ENCODE measurements at places on chromosomes 12 and 14.

GRCh38 chr12:38137716-38138115 lies 178.9 kb upstream of the ALG10B start:
- no peak for DNase-seq

- DNase-seq: no peak
Observed at GRCh38 chr12:13218641-13219040, 22.1 kb downstream of the EMP1 start.

DNA sequence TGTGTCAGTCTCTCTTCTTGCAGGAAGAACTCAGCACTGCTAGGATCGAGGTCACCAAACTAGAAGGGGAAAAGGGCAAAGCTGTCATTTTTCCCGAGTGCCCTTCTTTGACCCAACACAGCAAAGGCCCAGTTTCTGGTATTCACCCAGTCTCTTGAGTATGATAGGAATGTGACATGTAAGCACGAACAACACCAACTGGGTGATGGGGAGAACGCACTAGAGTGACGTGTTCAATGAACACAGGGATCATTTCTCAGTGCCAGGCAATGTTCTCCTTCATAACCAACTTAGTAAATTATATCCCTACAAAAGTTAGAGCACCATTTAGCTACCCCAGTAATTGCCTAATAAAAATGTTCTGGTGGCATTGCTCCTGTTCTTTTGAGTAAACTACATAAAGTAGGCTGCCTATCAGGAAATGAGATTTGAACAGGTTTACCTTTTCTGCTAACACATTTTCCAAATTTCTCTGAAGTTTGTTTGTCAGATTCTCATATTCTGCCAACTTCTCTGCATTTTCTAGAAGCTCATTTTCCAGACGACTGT lies 64.5 kb downstream of the NIN start:
- peak; percentile 81 for DNase-seq

DNA sequence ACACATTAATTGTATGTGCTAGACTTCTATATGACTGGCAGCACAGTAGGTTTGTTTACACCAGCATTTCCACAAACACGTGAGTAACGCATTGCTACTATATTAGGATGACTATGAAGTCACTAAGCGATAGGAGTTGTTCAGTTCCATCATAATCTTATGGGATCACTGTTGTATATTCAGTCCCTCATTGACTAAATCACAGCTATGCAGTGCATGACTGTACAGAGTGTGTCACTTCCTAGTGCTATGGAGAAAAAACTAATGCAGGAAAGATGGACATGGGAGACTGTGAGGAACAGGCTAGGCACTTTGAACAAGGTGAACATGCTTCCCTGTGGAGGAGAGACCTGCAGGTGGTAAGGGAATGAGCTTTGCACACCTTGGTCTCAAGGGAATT lies 259.8 kb downstream of the NUAK1 start:
- DNase-seq: no peak
